ENCODE measurements at places on chromosomes 6 and 20.
A peak's percentile ranks its signal among the peaks of the same experiment; 100 is the strongest.

GRCh38 chr20:51382986-51383821 lies 159.3 kb downstream of the NFATC2 start:
- DNase-seq, result no peak

DNA sequence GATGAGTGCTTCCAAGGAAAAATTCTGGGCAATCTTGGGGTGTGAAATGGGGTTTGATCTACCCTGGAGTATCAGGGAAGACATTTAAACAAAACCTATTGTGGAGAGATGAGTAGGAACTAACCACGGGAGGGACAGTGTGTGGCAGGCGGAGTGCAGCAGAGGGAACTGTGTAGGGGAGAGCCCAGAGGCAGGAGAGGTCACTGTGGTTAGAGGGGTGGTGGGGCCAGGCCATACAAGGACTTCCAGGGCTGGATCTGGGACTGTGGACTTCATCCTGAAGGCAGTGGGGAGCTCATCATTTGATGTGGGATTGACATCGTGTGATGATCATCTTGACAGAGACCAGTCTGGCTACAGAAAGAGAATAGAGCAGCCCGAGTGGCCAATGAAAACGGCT lies 89.0 kb downstream of the TOX2 start:
- DNase-seq, result no peak

DNA sequence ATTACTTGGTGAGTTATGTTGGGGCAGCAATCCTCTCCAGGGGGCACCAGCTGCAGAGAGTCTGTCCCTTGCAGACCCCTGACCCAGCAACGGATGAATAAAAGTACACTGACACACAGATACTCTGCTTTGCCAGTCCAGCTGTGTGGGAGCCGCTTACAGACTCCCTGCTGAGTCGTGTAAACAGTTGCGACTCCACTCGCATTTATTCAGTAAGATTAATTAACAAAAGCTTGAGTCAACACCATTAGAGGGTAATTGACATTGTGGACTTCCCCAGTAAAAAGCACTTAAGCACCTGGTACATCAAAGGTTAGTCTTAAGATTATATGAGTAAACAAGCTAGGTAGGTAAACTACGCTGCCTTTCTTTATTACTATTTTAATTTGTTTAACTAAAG lies 92.0 kb upstream of the TMEM181 start:
- DNase-seq, result no peak

GRCh38 chr20:31538326-31538725 lies 24.1 kb downstream of the HM13 start:
- DNase-seq, result no peak

- DNase-seq, result no peak
These were observed 134.1 kb downstream of the FAM83B start for GRCh38 chr6:54980511-54981275.

DNA sequence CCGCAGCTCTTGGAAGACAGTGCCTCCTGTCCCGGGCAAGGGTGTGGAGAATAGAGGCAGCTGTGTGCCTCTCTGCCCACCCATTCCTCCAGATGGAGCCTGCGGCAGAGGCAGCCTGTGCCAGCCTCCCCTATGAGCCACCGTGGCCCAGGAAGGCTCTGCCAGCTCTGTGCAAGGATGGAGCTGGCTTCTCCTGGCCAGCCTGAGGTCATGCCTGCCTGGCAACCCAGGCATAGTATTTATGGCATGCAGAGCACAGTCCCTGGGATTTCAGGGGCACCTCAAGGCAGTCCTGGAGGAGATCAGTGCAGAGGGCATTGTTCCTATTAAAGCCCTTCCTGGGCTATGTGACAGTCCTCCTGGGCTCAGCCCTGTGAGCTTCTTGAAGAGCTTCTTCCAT lies 1.5 kb downstream of the EPB41L1 start:
- DNase-seq, result no peak

GRCh38 chr6:20946022-20946421 lies 411.8 kb downstream of the CDKAL1 start:
- DNase-seq, result no peak

GRCh38 chr20:50737352-50737751 lies 6.0 kb downstream of the PARD6B start:
- DNase-seq, result no peak

DNA sequence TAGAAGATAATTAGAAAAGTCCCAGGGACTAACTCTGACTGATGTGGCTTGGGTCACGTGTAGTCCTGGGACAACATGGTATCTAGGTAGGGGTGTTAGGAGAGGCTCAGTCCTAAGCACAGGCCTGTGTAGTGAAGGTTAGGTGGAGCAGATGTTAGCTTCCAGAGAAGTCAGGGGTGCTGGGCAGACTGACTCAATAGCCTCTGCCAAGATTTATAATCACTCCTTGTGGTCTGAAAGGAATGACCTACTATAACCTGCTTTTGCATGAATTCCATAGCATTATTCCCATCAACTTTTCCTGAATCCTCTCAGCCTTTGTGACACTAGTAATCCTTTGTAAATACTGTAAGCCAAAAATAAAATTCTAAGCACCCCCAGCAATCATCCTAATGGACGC lies 10.2 kb upstream of the PEX7 start:
- DNase-seq, result no peak

- DNase-seq, result peak; percentile 8
These were observed 98.0 kb downstream of the SNAP25 start for GRCh38 chr20:10316582-10316981.

DNA sequence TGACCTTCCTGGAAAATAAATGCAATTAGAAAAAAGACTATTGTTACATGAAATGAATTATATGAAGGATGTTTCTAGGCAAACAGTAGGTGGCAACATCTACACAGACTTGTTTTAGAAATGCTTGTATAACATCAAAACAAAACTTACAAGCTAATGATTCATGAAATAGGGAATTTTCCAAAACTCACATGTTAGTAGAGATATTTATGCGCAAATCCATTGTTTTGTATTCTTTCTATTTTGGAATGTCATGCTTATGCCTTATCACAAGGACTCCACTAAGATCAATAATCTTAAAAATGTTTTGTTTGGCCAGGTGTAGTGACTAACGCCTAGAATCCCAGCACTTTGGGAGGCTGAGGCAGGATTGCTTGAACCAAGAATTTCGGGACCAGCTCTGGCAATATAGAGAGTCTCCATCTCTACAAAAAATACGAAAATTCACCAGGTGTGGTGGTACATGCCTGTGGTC lies 32.3 kb upstream of the LGSN start:
- DNase-seq, result no peak

GRCh38 chr6:44642349-44642748 lies 254.8 kb downstream of the CDC5L start:
- DNase-seq, result no peak

DNA sequence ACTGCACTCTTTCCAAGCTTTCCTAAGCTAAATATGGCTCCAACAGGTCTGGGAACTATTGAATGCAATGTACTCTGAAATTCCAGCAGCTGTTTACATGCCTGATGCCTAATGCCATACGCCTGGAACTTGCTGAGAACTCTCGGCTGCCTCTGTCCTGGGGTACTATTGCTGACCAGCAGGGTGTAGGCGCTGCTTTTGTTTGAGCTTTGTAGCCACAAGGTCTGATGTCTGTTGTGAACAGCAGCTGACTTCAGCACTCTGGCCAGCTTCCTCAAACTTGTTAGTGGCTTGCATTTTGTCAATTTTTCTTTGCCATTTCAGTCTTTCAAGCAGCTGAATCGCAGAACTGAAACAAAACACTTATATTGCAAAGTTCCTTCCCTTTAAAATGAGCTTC lies 26.7 kb downstream of the SAYSD1 start:
- DNase-seq, result no peak

- no peak for DNase-seq
These were observed 102.6 kb upstream of the TNFAIP3 start for GRCh38 chr6:137764464-137764863.

- DNase-seq, result no peak
These were observed 96.1 kb upstream of the FAM8A1 start for GRCh38 chr6:17504005-17504404.

GRCh38 chr20:20814685-20815084 lies 102.2 kb upstream of the RALGAPA2 start:
- no peak for DNase-seq

GRCh38 chr6:56033401-56033800 lies 158.0 kb upstream of the BMP5 start:
- no peak for DNase-seq

- DNase-seq, result no peak
These were observed 28.2 kb downstream of the POPDC3 start for GRCh38 chr6:105151644-105152043.

GRCh38 chr6:160069050-160069454 lies 52.6 kb upstream of the SLC22A1 start:
- DNase-seq, result no peak

DNA sequence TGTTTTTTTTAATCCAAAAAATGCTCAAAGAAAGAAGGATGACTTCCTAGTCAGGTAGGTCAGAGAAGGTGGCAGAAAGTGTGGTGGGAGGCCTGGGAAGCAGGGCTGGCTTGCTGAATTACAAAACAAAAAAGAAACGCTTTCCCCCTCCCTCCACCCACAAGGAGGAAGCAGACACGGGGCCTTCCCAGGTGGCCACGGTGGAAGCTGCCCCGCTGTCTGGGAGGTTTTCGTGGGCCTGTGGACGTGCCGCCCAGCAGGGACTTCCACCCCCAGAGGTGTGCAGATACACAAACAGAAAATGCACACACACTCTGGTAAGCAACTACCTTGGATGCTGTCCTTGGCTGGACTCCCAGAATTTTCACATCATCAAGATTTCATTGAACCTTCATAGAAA lies 198.2 kb upstream of the CDH4 start:
- DNase-seq, result no peak

DNA sequence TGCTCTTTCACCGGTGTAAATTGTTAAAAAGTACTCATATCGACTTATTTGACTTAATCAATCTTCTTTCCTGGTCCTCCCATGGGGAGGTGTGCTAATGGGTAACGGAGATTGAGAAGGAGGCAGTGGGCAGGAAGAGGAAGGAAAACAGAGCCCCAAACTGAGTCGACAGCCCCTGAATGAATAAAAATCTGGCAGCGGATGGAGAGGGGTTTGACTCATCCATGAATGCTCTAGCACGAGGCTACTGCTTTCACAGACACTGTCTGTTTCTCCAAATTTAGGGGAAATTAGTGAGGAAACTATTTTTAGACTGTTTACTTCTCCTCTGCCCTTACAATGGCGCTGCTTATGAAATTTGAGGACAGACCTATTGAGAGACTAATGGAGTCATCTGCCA lies 142.2 kb upstream of the ATXN1 start:
- no peak for DNase-seq

DNA sequence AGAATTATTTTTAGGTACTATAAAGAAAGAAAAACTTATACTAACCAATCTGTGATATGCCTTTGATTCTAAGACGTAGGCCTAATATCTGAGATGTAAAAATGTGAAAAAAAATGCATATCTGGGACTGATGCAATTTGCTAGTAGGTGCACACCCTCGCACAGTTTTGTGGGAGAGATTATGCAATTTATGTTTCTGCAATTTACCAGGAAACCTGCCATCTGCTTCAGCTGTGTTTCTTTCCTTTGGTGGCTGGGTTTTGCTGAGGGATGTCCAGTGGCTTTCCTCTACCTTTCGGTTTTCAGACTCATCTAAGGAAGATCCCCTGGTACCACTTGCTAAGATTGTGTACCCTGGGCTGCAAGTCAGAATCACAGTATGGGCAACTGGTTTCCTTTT lies 186.9 kb downstream of the ZFP64 start:
- DNase-seq, result no peak

DNA sequence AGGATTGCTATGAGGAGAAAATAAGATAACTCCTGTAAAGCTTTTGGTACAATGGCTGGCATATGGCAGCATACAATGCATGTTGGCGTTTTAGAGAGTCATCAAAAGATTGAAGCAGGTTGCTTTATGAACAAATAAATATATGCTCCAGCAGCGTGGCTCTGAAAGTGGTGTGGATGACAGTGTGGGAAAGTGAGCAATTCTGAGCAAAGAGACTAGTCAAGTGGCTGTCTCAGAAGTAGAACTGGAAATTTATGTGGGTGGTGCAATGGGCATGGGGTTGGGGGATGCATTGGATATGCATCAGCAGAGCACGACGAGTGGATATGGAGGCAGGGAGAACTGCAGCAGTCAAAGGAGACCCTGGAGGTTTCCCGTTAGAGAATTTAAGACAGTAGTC lies 66.2 kb upstream of the PHACTR2 start:
- DNase-seq, result no peak

GRCh38 chr6:149387779-149388512 lies 12.1 kb upstream of the SUMO4 start:
- DNase-seq, result no peak

- no peak for DNase-seq
These were observed 17.4 kb downstream of the SLCO4A1 start for GRCh38 chr20:62659488-62660239.

DNA sequence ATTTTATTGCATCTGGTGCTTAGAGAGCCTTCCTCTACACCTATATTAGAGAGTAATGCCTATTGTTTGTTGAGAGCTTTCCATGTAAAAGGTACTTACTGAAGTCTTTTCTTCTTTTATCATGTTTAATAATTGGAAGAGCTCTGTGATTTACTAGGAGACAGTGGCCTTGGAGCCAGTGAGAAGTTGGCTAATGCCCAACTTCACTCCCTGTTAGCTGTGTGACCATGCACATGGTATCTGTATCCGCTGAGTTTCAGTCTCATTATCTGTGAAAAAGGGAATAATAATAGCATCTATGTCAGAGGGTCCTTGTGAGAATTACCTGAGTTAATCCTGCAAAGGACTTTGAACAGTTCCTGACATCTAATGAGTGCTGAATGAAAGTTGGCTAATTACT lies 105.0 kb downstream of the CD109 start:
- DNase-seq, result no peak

DNA sequence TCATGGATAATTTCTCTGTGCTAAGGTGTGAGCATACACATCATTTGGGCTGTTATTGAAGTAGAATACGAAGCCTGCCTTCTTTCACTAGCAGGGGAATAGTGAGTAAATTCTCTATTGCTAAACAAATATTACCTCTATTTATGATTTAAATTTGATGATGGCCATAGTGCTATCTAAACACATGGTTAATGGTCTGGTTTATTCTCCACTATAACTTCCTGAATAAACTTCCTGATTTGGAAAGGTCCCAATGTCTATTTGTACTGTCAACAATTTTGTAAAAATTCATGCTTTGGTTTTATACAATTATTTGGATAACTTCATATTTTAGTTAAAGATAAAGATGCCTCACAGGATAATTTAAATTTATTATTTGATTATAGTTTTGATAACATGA lies 400.8 kb downstream of the ARHGAP18 start:
- no peak for DNase-seq

- DNase-seq, result no peak
These were observed 66.1 kb downstream of the SYNJ2 start for GRCh38 chr6:158047563-158048323.

GRCh38 chr6:31466466-31466865 lies 31.5 kb upstream of the MICB start:
- no peak for DNase-seq

- DNase-seq, result no peak
These were observed 20.9 kb downstream of the ENTPD6 start for GRCh38 chr20:25216199-25216945.

- DNase-seq, result no peak
These were observed 42.0 kb upstream of the DSN1 start for GRCh38 chr20:36815454-36816091.

DNA sequence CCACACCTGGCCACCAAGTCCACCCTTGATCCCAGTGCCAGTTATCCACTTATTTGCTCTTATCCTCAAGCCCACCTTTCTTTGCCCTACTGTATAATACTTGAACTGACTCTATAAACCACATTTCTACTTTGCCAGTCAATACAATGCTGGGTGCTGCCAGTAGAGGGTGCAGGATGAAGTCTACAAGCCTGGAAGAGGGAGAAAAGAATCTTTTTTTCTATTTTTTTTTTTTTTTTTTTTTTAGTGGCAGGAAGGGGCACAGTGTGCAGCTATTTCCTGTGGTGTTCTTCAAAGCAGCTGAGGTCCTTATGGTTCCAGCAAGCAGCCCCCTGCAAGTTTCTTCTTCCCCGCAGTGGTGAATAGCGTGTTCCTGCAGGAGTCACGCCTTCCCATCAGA lies 22.2 kb upstream of the GABRR1 start:
- DNase-seq, result no peak

Data from hematopoietic multipotent progenitor cell treated with erythropoietin and hydrocortisone succinate and interleukin-3 and kit ligand, for 17 days (in vitro differentiated cells).